ENCODE measurements at places on chromosomes 5 and 9.

DNA sequence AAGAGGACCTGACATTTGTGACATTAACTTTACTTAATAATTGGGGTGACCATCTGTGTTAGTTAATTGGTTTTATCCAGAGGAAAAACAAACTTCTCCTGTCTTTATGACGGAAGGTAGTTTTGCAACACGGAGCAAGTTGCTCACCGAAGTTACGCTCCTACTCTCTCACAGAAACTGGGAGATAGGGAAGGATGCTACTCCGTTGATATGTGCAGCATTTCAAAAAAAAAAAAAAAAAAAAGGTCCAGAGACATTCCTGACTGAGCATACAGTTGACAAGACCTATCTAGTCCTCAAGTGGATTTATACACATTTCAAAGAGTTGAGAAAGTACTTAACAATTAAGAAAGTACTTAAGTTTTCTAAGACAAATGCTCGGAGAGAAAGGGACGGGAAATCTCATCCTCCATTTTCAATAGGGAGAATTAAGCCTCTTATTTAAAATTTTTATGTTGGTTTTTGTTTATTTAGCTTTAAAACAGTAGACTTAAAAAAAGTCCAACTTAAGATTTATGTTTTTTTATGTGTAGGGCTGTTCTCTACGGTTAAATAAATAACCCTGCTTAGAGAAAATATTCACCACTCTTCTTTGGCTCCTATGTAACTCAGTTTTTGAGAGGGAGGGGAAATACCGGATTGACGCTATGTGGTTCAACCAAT lies 455 bp upstream of the FER start:
- DNase-seq: no peak

DNA sequence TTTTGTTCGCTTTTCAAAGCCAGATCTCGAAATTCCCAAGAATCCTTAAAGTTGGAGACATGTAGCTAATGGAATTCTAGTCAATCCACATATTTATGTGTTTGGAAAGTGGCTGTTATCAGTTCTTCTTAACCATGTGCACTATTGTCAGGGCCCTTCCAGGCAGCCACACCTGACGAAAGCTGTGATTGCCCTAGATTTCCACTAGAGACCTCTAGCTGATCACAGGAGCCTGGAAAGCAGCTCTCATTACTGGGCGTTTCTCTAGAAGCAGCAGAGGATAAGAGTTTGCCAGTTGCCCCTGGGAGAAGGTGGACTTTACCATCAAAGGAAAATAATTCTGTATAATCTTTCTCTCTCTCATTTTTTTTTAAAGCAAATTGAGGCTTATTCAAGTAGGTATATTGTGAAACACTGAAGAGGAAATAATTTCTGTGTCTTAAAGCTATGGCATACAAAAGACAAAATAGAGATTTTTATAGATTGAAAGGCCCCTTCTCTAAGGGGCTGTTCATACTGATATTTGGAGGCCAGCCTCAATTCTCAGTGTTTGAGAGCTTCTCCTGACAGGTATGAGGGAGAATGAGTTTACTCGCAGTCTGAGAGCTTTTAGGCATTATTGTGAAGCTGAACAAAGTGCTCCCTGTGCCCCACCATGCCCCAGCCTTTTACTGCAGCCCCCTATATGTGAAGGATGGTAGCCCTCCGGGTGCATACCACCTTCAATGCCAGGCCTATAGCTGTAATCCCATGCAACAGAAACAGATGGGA lies 405.4 kb upstream of the ACTBL2 start:
- DNase-seq: peak; percentile 51

- DNase-seq: peak; percentile 2
These were observed 29.1 kb downstream of the RORB start for GRCh38 chr9:74526215-74526614.

- DNase-seq: no peak
These were observed 225.4 kb downstream of the MTRR start for GRCh38 chr5:8094304-8094703.

DNA sequence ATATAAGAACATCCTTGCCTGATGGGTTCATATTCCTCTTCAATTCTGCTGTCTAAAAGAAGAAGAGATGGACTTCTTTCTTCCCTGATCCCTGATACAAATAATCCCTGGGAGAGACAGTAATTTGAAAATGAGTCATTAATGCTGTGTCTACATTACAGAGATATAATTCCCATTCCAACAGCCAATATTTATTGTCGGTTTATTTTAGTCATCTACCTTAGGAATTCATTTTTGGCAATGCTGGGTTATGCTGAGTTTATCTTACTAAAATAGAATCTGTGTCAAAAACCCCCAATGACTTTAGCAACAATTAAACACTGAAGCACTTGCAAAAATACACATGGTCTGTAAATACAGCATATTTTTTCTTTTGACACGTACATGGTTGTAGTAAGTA lies 23.9 kb downstream of the ZNF474 start:
- DNase-seq: peak; percentile 79

DNA sequence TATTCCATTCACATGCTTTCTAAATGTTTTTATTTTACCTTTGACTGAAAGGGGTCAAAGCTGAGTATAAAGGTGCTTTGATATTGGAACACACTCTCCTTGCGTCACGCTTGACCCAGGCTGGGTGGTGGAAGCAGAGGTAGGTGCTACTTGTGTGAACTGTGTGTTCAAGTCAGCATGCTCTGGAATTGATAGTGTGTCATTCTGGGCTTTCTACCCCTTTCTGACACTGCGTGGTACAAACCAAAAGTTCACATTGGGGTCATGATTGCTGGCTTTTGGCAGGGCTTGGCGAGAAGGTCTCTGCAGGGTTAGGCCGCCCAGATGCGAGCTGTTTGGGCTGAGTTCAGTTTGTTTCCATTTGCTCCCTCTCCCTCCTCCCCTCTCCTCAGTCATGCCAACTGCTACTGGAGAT lies 131.8 kb downstream of the ADAMTSL1 start:
- DNase-seq: peak; percentile 64

GRCh38 chr9:129816501-129817435 lies 7.2 kb downstream of the TOR1A start:
- DNase-seq: no peak

DNA sequence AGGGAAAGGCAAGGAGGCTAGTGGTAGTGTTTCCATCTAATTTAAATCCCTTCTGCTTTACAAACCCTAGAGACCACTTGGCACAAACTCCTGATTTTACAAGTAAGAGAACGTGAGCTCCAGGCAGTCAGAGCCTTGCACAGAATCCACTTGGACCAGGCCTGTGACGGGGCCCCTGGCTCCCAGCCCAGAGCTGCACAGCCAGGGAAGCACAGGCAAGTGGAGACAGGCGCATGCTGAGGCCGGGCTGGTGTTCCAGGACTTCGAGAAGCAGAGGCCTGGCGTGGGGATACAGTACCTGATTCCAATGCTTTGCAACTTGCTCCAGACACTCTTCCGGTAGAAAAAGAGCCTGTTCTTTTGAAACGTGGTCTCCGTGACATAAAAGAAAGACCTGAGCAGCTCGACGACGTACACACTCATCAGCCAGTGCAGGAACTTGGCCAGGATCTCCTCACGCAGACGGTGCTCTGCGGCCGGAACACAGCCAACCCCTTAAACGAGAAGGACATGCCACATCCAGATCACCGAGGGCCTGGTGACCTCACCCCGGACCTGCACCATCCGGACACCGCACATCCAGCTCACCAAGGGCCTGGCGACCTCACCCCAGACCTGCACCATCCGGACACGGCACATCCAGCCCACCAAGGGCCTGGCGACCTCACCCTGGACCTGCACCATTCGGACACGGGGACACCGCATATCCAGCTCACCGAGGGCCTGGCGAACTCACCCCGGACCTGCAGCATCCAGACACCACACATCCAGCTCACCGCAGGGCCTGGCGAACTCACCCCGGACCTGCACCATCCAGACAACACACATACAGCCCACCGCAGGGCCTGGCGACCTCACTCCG lies 12.5 kb downstream of the TERT start:
- no peak for DNase-seq

DNA sequence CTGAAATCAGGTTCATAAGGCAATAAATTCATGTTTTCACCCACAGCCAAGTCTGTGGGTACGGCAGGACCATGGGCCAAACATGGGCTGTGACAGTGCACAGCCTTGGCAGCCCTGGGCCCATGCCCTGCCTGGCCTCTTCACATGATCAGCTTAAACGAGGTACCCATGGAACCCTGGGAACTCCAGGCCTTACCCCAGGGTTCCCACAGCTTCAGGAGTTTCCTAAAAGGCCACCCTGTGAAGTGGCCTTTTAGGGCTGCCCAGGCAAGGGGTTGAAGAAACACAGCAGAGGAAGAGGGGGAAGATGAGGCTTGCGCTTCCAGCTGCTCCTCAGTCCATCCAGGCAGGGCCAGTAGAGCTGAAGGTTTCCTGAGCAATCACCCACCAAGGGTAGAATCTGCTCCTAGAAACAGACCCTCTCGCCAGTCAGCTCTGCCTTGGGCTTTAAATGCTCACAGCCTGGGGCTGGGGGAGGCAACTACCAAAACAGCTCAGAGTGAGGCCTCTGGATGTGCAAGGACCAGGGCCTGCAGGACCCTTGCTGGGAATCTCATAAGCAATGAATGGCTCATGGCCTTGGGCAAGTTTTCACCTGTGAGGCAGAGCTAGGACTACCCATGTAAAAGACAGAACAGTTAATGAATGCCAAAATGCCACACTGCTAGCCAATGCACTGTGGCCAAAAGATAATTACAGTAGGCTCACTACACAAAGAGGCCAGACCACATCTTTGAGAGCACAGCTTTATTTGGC lies 79.3 kb upstream of the LRRTM2 start:
- no peak for DNase-seq

Data from fibroblast of gingiva (primary cell).